Large intestine (tissue), 12 donors: ENCODE measurements at places on chromosomes 12 and 14. TPM values are rescaled to one million over a fixed set of nuclear protein-coding genes. Genes with fewer than 3 reads are reported as not detected.

- no peak for DNase-seq
These were observed 405.4 kb downstream of the TMTC2 start for GRCh38 chr12:83092129-83092528.

- no peak for DNase-seq
These were observed 37.5 kb downstream of the WIF1 start for GRCh38 chr12:65083581-65083980.

- peak; percentile 58 for DNase-seq
These were observed 947 bp upstream of the LRRC9 start for GRCh38 chr14:59918824-59919569.

GRCh38 chr14:39673270-39673711, 241.1 kb upstream of the FBXO33 start:
- no peak for DNase-seq

DNA sequence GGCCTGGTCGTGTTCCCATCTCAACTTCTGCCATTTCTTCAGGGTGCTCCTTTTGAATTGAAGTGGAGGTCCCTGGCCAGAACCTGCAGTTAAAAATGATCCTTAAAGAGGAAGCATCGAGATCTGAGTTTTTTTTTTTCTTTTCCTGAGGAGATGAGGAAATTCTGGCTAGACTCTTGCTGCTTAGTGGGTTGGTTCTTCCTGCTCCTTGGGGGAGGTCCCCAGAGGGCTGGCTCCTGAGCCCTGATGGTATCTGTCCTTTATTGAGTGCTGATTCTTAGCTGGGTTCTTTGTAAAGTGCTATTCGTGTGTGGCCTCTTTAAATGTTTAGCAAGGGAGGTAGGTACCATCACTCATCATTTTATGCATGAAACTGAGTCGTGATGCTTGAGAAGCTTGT, 11.7 kb downstream of the PELI2 start:
- no peak for DNase-seq

DNA sequence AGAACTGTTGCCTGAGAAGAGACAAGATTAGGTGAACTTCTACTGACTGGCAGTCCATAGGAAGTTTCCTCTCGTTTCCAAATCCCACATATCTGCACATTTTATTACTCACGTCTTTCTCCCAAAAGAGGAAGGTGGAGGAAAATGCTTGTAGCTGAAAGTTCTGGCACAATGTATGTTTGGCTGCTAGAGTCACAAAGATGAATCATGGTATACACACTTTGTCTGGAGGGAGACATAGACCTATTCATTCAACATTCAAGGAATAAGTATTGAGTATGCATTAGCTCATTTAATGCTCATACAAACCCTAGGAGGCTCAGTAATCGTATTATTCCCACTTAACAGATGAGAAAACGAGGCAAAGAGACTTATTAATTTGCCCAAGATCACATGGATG, 291.8 kb downstream of the FOXN3 start:
- DNase-seq: no peak

DNA sequence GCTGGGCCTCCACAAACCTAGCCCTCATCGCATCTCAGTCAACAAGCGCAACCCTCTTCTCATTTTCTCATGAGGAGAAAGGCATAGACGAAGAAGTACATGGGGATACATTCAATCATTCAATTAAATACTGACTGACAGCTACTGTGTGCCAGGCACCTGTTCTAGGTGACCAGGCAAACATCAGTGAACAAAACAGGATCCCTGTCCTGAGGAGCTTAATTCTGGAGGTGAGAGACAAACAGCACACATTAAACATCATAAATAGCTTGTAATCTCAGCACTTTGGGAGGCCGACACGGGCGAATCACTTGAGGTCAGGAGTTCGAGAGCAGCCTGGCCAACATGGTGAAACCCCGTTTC, 362 bp upstream of the ACYP1 start:
- no peak for DNase-seq

DNA sequence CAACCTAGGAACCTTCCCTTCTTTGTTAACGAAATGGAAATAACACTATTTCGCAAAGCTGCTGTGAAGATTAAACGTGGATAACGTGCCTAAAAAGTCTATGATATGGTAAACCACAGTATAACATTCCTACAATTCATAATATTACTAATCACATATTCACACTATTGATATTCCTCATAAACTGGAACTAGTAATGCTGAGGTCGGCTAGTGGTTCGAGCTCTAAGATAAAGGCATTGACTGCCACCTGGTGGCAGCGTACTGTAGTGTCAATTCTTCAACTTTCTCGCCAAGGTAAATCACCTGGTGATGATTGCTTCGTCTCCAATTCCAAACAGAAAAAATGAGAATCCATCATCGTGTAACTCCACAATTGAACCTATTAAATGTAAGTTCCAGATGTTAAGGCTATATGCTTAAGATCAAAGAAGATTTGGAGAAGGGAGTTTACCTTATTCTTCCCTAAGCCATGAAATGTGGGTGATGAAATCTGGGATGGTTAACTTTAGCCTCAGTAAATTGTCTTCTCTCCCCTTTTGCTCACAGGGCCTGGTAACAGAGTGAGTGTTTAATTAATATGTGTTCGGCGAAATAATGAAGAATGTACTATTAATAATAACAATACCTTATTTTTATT, 197.5 kb upstream of the TMEM132C start:
- DNase-seq: peak; percentile 9

GRCh38 chr12:82069931-82070514, 288.2 kb downstream of the CCDC59 start:
- DNase-seq: no peak

- DNase-seq: no peak
These were observed 641.9 kb upstream of the FBXO33 start for GRCh38 chr14:40074169-40074568.

- DNase-seq: no peak
These were observed 4.5 kb upstream of the JPH4 start for GRCh38 chr14:23582906-23583760.

DNA sequence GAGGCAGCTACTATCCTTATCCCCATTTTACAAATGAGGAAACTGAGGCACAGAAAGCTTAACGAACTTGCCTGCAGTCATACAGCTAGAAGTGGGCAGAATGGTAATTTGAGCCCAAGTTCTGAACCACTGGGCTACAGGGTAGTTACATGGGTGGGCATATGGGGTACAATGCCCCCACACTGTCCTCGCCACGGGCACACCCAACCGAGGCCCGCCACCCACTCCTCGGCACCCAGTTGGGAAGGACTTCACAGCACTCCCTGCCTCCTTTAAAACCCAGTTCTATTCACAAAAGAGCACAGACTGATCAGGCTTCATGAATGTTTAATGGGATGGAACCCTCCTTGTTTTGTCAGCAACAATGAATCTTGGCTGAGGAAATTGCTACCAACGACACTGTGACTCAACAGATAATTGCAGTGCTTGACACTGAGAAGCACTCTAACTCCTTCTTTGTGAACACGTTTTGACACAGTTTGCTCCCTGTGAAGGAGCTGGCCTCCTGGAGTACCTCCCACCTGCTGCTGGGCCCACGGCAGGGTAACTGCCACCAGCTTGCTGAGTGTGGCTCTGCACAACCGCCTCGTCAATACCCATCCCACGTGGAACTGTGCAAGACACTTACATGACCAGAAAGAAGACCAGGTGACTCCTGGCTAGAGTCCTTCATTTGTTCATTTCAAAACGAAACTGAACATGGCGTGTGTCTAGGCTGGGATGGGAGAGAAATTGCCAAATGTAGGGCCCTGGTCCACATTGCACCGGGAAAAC, 63.5 kb downstream of the CLMN start:
- DNase-seq: peak; percentile 69

GRCh38 chr14:71533800-71534199, 398.4 kb upstream of the RGS6 start:
- DNase-seq: no peak

DNA sequence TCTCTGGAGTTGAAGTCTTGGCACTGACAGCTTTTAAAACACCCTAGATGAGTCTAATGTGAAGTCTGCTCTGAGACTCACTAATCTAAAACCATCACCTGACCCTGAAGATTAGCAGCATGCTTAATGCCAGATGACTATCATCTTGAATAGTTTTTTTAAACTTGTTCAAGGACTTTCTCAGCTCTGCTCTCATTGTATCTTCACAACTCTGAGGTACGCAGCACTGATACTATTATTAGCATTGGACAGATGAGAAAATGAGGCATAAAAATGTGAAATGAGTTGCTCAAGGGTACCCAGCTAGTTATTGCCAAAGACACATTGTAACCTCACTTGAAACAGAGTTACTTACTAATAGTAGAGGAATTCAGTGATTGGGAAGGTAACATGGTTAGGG, 4.8 kb downstream of the SLC38A1 start:
- DNase-seq: no peak

DNA sequence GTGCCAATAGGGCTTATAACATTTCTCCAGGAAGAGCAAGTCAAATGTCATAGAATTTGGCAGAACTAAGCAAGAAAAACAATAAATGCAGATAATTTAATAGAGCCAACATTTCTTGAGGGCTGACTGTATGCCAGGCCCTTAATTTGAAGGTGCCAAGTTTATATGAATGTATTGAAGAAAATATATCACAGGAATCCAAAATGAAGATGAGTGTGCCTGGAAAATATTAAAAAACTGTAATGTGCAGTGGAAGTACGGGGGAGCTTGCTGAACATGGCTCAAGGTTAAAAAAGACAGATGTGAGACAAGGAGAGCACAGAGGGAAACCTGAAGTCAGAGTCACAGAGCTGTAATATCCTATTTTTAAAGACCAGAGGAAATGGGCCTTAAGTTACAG, 16.4 kb downstream of the NR1H4 start:
- no peak for DNase-seq

GRCh38 chr14:34452258-34452822, 9.7 kb downstream of the SPTSSA start:
- no peak for DNase-seq

- DNase-seq: peak; percentile 85
These were observed 6.0 kb downstream of the KRT2 start for GRCh38 chr12:52645982-52646381.

GRCh38 chr12:88496891-88497371, 83.3 kb downstream of the KITLG start:
- DNase-seq: no peak

DNA sequence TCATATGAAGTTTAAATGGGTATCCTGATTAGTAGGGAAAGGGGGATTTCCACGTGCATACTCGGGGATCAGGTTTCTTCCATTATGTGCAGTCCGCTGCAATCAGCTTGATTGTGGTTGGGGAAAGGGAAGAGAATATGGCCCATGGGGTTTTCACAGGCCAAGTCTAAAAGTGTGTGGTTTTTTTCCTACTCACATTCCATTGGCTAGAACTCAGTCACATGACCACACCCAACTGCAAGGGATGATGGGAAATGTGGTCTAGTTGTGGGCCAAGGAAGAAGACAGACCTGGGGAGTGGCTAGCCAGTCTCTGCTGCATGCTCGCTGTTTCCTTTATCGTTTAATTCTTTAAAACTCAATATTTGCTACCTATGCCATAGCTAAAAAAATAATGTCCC, 105.1 kb downstream of the PRIMA1 start:
- no peak for DNase-seq

GRCh38 chr12:106907411-106907810, 48.3 kb upstream of the TMEM263 start:
- DNase-seq: no peak

- DNase-seq: peak; percentile 69
These were observed 699 bp downstream of the MGAT2 start for GRCh38 chr14:49621114-49621881.

DNA sequence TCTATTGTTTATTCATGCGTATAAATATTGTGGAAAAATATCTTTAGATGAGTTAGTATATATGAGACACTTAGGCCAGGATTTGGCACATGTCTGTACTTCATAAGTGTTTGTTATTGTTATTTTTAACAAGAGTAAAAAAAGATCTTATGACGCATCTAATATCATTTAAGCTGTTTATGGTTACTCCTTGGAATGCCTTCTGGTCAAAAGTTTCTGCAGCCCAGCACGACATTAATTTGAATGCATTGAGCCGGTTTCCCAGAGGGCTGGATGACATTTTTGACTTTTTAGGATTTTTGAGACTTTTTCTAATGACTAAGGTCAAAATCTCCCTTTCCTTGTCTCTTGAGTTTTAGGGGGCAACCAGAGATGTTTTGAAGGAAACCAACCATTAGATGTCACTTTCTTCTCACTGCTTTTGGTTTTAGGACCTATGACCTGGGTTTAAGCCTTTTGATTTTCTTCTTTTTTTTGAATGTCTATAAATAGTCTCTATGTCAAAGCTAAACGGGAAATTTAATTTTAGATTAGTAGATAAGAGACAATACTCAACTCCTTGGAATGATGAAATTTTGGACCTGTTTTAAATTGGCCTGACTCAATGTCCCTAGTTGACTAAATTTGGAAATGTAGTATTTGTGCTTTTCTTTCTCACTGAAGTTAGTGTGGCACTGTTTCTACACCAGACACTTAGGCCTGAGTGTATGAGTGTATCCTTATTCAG, 215.5 kb downstream of the AEBP2 start:
- no peak for DNase-seq

KCNMB4 gene
- 2.9 TPM for polyA plus RNA-seq

KIF26A gene
- 8.8 TPM for polyA plus RNA-seq

SLC17A8 gene
- polyA plus RNA-seq: 1.5 TPM

RDH11 gene
- polyA plus RNA-seq: 44.0 TPM

LRRIQ1 gene
- polyA plus RNA-seq: 0.49 TPM

SYNE3 gene
- polyA plus RNA-seq: 1.2 TPM

CLEC9A gene
- polyA plus RNA-seq: 2.5 TPM

ABHD12B gene
- polyA plus RNA-seq: 0.52 TPM

AQP6 gene
- 0.49 TPM for polyA plus RNA-seq

AQP2 gene
- 0.01 TPM for polyA plus RNA-seq

FAM90A1 gene
- 0.91 TPM for polyA plus RNA-seq

SLC6A12 gene
- 0.27 TPM for polyA plus RNA-seq

ESRRB gene
- 0.18 TPM for polyA plus RNA-seq

SRGAP1 gene
- polyA plus RNA-seq: 8.6 TPM

P3H3 gene
- 15.6 TPM for polyA plus RNA-seq

ATP5MC2 gene
- 588 TPM for polyA plus RNA-seq
